ENCODE measurements at places on chromosomes 4 and X.

DNA sequence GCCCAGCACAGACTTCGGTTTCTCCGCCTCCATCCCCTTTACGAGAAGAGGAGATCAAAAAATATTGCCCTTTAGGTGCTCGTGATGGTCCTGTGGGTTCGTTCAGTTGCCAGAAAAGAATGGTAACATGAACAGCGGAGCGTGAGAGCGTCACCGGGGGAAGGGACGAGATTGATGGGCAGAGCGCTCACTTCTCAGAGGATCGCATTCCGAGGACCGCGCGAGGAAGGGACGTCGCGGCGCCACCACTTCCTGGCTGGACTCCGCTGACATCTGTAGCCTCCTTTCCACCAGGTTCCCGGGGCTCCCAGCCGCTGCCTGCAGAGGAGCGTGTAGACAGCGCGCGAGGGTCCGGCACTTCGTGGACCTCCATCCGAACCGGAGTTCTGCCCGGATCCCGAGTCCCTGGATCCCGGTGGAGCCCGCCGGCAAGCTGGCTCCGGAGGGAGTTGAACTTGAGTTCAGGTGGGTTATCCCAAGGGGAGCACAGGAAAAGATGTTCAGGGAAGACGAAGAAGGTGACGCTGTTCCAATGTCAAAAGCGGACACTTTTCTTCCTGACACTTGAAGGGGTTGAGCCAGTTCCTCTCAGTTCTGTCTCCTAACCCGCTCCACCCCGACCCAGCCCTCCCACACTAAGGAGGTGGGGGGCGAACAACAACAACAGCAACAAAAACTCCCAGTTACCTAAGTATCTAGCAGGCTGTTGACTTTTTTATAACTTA is 484 bp downstream of the GALNTL6 start:
- no peak for DNase-seq

DNA sequence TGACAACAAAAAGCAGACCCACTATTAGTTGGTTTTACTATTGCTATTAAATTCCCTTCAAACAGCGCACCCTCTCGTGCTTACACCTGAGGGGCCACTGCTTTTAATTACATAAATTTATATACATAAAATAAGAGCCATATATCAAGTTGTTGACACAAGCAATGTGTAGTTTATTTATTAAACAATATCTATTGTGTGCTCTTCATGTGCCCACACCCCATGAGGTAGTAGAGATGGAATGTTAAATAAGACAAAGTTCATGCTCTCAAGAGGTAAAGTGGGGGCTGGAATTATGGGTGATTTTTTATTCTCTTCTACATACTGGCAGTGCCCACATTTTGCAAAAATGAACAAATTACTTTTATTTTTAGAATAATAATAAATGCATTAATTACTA is 47.3 kb downstream of the KCNIP4 start:
- DNase-seq, result no peak

GRCh38 chrX:94695910-94696309 is 1021.9 kb downstream of the FAM133A start:
- no peak for DNase-seq

GRCh38 chrX:151702741-151703340 is 7.6 kb downstream of the PRRG3 start:
- no peak for DNase-seq

- DNase-seq, result no peak
Measured at GRCh38 chrX:110399966-110400365, 41.3 kb downstream of the RTL9 start.

GRCh38 chr4:41257257-41257901 is 651 bp downstream of the UCHL1 start:
- peak; percentile 43 for DNase-seq

DNA sequence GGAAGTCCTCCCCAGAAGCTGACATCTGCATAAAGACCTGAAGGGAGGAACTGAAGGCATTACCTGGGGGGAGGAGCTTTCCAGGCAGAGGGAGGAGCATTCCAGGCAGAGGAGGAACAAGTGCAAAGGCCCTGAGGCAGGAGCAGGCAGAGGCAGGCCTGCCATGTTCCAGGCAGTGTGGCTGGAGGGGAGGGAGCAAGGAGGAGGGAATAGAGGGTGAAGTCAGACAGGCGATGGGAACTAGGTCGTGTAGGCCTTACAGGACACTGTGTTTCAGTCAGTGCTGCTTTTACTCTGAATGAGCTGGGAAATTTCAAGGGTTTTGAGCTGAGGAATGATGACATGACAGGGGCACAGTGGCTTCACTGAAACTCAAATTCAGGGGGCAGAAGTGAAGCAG is 292.7 kb downstream of the BCOR start:
- no peak for DNase-seq

Data from brain microvascular endothelial cell (primary cell).